ENCODE measurements at places on chromosomes 5 and 9. TPM values are rescaled to one million over a fixed set of nuclear protein-coding genes. Genes with fewer than 3 reads are reported as not detected.

GRCh38 chr5:5576744-5577143 lies 154.3 kb downstream of the ICE1 start:
- H3K27me3 ChIP-seq, result peaks cover 24% of the 10 kb centered on the region
- DNase-seq, result no peak
- H3K27ac ChIP-seq, result no peak overlapping the region
- no peaks in the 10 kb centered on the region for H3K36me3 ChIP-seq
- no peak overlapping the region for H3K4me3 ChIP-seq
- H3K4me1 ChIP-seq, result no peaks in the 10 kb centered on the region

DNA sequence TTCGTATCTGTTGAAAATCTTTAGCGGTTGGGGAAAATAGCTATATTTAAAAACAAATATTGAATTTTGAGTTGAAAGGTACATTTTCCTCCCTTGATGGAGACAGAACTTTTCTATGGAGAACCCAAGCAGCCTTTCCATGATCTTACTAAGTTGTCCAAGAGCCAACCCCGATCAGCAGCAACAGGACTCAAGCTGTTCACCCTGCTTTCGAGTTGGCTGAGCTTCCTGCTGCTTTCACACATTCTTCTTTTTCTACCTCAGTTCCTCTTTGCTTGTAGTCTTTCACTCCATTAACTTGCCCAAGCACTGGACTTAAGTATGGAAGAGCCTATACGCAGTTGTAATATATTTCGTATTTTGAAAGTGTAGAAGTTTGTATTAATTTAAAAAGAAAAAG lies 59.4 kb downstream of the IL6ST start:
- no peaks in the 10 kb centered on the region for H3K4me1 ChIP-seq

GRCh38 chr5:100901821-100902341 lies 1.2 kb downstream of the ST8SIA4 start:
- DNase-seq, result peak; percentile 75
- peak overlapping the region; percentile 99 for H3K4me3 ChIP-seq
- H3K27me3 ChIP-seq, result no peaks in the 10 kb centered on the region
- peaks cover 31% of the 10 kb centered on the region for H3K36me3 ChIP-seq

DNA sequence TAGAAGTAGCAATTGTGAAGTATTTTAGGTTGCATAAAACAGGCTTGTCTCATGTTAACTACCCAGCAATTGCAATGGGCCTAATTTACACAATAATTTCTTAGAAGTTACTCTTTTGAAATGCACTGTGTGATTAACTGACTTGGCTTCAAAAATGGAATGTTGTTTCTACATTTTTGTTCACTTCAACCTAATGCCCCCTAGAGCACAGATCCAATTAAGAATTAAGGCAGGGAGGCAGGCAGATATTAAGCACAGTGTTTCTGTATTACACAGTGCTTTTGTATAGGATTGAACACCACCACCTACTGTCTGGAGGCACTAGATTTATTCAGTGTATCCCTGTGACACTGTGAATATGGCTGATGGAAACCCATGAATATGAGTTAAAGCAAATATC lies 302.1 kb downstream of the FBXL17 start:
- H3K27ac ChIP-seq, result no peak overlapping the region
- no peaks in the 10 kb centered on the region for H3K27me3 ChIP-seq
- no peaks in the 10 kb centered on the region for H3K4me1 ChIP-seq
- no peak for DNase-seq
- no peak overlapping the region for H3K4me3 ChIP-seq
- H3K36me3 ChIP-seq, result no peaks in the 10 kb centered on the region

Gene DMXL1
- total RNA-seq, result 45.3 TPM

Gene COQ4
- 65.7 TPM for total RNA-seq

Gene AGTPBP1
- 49.6 TPM for total RNA-seq
